ENCODE measurements at places on chromosomes 11 and 22. TPM values are rescaled to one million over a fixed set of nuclear protein-coding genes. Genes with fewer than 3 reads are reported as not detected.

The SLC15A3 gene
- 17.5 TPM for total RNA-seq

The APOBEC3C gene
- 5.1 TPM for total RNA-seq

The THY1 gene
- 88.8 TPM for total RNA-seq

The TEX54 gene
- not detected for total RNA-seq

The ROBO4 gene
- 1.5 TPM for total RNA-seq

The TYR gene
- not detected for total RNA-seq

The TIMM10B gene
- total RNA-seq: 18.7 TPM

The KCTD17 gene
- 10.5 TPM for total RNA-seq

The PANX3 gene
- total RNA-seq: not detected

The PAX6 gene
- 0.47 TPM for total RNA-seq

The HTR3A gene
- total RNA-seq: 0.52 TPM

The SMC1B gene
- 0.19 TPM for total RNA-seq

The DLG2 gene
- 6.6 TPM for total RNA-seq

The KRTAP5-10 gene
- total RNA-seq: not detected

The RHOD gene
- 2.8 TPM for total RNA-seq

The UBQLNL gene
- total RNA-seq: 0.09 TPM

The NEFH gene
- total RNA-seq: 0.99 TPM

The SCGB1A1 gene
- total RNA-seq: 1.5 TPM

The RAB39A gene
- 3.5 TPM for total RNA-seq

The SPTBN2 gene
- total RNA-seq: 5.5 TPM

The ZNF215 gene
- total RNA-seq: 5.9 TPM

The TRIM21 gene
- 45.2 TPM for total RNA-seq

The CDKN1C gene
- 13.1 TPM for total RNA-seq
